ENCODE measurements at places on chromosomes 7 and 10.

- DNase-seq: no peak
Measured at GRCh38 chr10:126558881-126559280, 111.6 kb downstream of the C10orf90 start.

DNA sequence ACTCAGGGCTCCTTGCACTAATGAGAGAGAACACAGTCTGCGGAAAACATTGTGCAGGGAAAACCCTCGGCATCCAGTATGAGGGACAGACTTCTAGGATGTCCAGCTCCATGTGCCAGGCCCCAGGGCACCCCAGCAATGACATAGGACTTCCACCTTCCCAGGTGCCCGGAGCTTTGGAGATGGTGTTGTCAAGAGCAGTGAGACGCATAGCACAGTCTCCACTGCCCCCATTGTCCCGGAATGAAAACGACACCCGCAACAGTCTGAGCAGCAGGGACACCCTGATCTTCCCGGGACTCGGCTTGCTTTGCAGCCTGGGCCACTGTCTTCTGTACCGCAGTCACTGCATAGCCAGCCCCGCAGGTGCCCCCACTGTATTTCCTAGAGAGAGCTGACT is 339.2 kb upstream of the ADARB2 start:
- no peak for DNase-seq

DNA sequence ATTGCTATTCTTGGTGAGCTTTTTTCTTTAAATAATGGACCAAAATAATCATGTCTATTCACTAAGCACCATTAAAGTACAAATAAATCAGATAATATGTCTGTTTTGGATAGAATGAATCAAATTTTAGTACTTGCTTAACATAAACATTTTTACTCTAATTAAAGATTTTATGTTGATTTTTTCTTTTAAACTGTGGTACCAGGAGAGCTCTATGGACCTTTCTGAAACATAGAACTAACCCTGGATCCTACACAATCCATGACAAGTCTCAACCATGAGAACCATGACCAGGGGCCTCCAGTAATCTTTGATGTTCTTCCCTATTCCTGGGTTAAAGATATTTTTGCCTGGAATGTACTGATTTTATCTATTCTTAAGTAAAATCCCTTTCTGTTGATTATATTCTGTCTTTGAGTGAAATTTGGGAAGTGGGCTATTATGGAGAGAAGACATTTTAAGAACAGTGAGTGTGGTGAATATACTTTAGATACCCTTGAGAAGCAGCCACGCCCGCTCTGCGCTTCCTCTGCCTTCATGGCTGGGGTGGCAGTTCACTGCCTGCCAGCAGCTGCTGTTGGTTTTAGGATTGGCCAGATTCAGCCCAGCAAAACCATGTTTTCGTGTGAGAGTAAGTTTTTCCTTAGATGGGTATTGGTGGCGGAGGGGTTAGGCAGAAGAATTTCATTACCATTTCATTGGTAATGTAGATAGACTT is 42.2 kb upstream of the BHLHA15 start:
- DNase-seq: no peak

GRCh38 chr10:58718596-58718995 is 205.9 kb downstream of the BICC1 start:
- no peak for DNase-seq

DNA sequence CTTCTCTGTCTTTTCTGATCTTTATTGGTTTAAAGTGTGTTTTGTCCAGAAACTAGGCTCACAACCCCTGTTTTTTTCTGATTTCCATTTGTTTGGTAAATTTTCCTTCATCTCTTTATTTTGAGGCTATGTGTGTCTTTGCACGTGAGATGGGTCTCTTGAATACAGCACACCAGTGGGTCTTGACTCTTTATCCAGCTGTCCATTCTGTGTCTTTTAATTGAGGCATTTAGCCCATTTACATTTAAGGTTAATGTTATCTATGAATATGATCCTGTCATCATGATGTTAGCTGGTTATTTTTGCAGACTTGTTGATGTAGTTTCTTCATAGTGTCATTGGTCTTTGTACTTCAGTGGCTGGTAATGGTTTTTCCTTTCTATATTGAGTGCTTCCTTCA is 10.1 kb downstream of the TEX36 start:
- DNase-seq: no peak

- DNase-seq: no peak
Measured at GRCh38 chr7:140435252-140435895, 31.5 kb downstream of the RAB19 start.

DNA sequence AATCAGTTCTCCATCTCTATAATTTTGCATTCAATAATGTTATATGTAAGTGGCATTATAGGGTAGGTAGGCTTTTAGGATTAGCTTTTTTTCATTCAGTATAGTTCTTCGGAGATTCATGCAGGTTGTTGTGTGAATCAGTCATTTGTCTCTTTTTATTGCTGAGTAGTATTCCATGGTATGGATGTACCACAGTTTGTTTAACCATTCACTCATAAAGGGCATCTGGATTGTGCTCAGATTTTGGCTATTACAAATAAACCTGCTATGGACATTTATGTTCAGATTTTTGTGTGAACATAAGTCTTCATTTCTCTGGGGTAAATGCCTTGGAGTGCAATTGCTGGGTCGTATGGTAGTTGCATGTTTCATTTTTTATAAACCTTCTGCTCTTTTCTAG is 4.4 kb upstream of the OGDHL start:
- no peak for DNase-seq

- DNase-seq: no peak
Measured at GRCh38 chr7:70764701-70765208, 367.2 kb upstream of the GALNT17 start.

- DNase-seq: no peak
Measured at GRCh38 chr10:28971255-28971654, 293.9 kb downstream of the BAMBI start.

- DNase-seq: no peak
Measured at GRCh38 chr10:12503311-12503710, 154.0 kb downstream of the CAMK1D start.
